ENCODE measurements at places on chromosomes 7 and 10.

DNA sequence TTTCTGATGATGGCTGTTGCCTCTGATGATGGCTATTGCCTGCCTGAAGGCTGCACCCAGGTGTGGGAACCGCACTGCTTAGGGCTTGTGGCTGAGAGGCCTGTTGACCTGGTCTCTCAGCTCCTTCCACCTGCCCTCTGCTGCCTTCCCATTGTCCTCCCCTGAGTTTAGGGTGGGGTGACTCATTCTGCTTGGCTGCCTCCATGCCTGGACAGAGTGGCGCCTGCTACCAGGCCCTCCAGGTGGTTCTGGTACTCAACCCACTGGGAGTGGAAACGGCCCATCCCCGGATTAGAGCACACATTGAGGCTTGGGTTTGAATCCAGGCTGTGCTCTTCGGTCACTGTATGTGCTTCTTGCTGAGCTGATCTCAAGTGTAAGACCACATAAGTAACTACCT is 120.6 kb downstream of the SEM1 start:
- DNase-seq = no peak
- no peak overlapping the region for H3K4me3 ChIP-seq
- H3K4me1 ChIP-seq = no peaks in the 10 kb centered on the region
- H3K27me3 ChIP-seq = peaks cover 11% of the 10 kb centered on the region
- H3K27ac ChIP-seq = no peak overlapping the region

GRCh38 chr7:134660242-134660785 is 13.7 kb downstream of the BPGM start:
- peaks cover 22% of the 10 kb centered on the region for H3K36me3 ChIP-seq
- H3K4me1 ChIP-seq = peaks cover 16% of the 10 kb centered on the region
- H3K27me3 ChIP-seq = no peaks in the 10 kb centered on the region
- H3K27ac ChIP-seq = peak overlapping the region; percentile 31
- H3K4me3 ChIP-seq = no peak overlapping the region

DNA sequence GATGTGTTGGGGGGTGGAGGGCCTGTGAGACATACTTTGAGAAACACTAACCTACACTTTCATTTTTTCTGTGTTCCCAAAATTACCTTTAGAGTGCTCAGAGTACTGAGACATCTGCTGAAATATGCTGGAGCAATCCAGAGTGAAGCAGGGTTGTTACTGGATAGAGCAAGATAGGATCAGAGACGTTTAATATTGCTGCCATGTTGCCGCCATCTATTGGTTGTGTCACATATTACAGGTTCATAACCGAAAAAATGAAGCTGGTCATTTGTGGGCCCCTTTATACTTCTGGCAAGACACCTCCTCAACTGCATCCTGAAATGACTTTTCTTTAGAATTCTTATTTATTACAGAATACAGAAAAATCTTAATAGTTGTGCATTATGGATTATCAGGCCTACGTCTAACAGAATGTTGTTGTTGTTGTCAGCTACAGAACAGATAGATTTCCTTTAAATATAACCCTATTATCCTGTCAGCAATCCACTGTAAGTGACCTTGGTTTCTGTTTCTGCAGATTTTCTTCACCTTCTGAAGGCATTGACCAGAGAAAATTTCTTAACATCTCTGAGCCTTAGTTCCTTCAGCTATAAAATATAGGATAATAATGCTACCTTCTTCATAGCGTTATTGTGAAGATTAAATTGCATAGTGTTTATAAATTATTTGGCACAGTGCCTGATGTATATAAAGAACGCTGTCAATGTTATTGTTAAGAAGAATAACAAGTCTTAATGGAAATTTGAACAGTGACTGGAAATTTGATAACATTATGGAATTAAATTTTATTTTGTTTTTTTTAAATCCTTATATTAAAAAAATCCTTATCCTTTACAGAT is 16.2 kb upstream of the DLD start:
- no peaks in the 10 kb centered on the region for H3K36me3 ChIP-seq
- no peaks in the 10 kb centered on the region for H3K4me1 ChIP-seq
- H3K27me3 ChIP-seq = peaks cover 8% of the 10 kb centered on the region

DNA sequence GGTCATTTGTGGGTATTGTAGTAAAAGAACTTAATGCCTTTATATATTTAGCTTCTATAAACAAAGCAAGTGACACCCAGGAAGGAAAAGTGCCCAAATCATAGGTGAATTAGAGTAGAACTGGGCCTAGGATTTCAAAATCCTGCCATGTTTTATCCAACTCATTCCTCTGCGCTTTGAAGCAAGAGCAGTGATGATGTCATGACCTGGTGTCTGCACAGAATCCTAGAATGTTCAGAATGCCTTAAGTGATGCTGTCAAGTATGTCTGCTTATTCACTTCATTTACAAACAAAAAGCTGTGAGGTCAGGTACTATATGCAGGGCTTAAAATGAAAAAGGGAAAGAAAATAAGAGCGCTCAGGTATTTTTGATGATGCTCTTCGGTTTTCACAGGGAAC is 737.2 kb upstream of the ANKRD30A start:
- H3K4me1 ChIP-seq = no peaks in the 10 kb centered on the region
- H3K27ac ChIP-seq = no peak overlapping the region
- no peaks in the 10 kb centered on the region for H3K27me3 ChIP-seq
- no peak overlapping the region for H3K4me3 ChIP-seq
- H3K36me3 ChIP-seq = no peaks in the 10 kb centered on the region

GRCh38 chr7:14766747-14767146 is 135.8 kb downstream of the DGKB start:
- H3K36me3 ChIP-seq = no peaks in the 10 kb centered on the region
- no peak for DNase-seq
- H3K27me3 ChIP-seq = no peaks in the 10 kb centered on the region
